ENCODE measurements at places on chromosomes 12 and 14.

DNA sequence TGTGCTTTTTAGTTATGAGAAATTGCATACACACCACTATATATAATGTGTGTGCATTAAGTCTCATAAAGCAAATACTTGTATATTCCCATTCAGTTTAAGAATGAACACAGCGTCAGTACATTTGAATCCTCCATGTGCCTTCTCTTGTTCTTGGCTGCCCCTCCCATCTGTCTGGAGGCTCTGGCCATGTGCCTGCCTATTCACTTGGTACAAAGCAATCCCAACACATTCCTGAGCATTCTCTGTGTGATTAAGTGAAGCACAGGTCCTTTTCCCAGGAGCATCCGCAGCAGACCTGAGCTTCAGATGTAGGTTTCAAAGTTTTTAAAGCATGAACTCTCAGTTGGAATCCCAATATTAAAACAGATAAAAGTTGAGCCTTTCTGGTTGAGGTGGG is 58.7 kb downstream of the POLR3B start:
- DNase-seq = no peak

GRCh38 chr12:92928421-92928961 is 604 bp downstream of the EEA1 start:
- no peak for DNase-seq

DNA sequence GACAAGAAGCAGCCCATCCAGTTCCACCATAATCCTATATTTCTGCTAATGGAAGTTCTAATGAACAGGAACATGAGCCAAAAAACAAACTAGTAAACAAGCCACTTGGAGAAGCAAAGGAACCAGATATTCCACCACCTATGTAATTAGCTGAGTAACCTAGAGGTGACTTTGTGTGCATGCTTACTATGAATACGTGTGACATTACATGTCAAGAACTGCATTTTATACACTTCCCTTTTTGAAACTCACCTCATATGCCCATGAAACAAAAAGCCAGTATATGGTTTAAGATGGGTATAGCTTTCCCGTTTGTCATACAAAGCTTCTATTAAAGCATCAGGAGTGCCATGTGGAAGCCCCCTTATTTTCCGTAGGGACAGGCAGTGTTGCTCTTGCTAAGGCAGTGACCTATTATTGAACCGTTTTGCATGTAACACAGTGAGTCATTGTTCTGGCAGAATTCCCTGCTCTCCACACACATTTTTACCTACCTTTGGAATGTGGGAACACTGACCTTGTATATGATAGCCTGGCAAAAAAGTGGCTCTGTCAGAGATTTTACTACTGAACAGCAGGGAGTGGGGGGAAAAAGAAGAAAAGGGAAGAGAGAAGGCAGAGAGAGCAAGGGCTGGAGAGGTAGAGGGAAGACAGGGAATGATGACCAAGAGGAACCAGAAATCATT is 34.8 kb upstream of the FRMD6 start:
- no peak for DNase-seq

GRCh38 chr12:125185740-125186470 is 120.7 kb downstream of the AACS start:
- peak; percentile 50 for DNase-seq

DNA sequence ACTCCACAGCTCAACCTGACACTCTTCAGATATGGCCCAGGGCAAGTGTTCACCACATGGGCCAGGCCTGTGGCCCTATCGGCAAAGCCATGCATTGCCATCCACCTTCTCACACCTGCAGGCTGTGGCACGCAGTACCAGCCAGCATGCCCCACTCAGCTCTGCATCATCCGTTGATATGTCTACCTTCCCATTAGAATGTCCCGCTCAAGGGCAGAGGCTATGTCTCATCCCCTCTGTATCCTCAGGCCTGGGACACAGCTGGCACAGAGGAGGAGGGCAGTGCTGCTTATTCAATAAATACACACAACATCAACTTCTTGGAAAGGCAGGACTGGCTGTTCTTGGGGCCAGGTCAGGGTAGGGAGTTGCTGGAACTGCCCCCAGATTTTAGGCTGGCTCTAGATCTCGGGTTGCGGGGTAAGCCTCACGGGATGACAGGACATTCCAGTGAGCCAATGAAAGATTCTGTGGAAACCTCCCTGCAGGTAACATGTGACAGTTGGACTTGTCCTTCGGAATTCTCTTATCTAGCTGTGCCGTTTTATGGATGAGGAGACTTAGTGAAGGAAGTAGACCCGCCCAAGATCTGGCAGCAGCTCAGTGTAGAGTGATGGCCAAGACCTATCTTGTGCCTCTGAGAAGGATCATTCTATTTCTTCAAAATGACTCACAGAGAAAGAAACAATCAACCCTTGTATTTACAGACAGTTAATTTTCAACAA is 25.6 kb downstream of the SYNE3 start:
- DNase-seq = no peak

GRCh38 chr12:123712780-123713319 is 697 bp downstream of the ATP6V0A2 start:
- DNase-seq = no peak

DNA sequence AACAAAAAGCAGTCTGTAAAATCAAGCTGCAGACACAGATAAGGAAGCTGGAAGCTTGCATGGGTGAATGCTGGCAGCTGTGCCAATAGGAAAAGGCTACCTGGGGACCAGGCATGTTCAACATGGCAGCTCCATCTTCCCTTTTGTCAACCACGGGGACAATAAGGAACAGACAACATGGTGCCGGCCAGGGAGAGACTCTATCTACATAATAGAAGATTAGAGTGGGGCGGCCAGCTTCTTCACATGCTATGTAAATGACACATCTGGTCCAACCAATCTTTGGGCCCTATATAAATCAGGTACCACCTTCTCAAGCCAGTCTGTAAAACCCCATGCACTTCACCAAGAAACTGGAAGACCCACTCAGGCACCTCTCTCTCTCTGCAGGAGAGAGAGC is 157.6 kb downstream of the SUDS3 start:
- no peak for DNase-seq

GRCh38 chr12:131766382-131767107 is 55.7 kb downstream of the SFSWAP start:
- no peak for DNase-seq

DNA sequence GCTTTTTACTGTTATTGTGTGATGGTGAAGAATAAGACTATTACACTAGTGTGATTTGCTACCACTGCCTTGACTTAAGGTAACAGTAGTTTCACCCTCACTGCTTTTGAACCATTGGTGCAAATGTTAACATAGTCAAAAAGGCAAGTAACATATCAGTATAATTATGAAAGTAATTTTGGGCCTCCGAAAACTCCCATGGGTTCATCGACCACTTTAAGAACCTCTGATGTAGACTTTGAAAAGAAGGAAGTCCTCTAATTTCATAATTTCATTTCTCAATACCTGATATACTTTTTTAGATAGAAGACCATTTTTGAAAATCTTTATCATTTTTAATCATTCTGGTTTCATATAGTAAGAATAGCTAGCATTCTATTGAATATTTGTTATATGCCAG is 57.7 kb downstream of the ETNK1 start:
- DNase-seq = no peak

GRCh38 chr14:88322504-88323085 is 474 bp downstream of the KCNK10 start:
- DNase-seq = no peak

DNA sequence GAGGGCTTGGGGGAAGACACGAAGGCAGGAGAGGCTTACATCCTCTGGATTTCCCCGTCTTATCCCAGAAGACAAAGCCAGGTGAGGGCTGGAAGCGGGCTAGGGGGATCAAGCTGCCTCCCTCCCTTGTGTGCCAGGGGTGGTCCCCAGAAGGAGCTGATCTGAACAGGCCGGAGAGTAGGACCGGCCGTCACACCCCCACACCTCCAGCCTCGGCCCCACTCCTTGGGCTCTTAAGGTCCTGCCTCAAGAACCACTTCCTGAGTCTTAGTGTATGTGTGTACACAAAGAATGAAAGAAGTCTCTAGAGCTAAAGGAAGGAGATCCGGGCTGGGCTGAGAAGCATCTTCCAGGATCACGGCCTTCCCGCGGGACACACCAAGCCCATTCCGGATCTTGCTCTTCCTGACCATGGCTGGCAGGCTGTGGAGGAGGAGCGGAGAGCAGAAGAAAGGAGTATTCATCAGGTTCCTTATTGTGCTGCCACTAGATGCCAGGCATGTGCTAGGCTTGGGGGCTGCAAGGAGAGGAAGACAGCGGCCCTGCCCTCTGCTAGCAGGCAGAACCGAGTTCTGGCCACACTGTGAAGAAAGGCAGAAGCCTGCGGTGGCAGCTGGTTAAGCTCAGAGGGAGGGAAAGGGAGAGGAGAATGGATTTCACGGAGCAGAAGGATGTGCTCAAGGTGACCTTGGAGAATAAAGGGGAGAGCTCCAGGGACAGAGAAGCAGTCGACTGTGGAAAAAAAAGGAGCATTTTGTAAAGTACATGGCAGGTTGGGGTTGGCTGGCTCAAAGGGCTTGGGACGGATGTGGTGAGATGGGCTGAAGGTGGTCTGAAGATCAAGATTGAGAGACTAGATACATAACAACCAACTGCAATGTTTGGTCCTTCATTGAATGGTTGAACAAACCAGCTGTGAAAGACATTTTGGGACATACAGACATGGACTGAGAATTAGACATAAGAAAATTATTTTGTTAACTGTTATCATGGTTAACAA is 1.3 kb upstream of the CD63 start:
- no peak for DNase-seq

- no peak for DNase-seq
Measured at GRCh38 chr14:50362764-50363713, 33.6 kb downstream of the CDKL1 start.

DNA sequence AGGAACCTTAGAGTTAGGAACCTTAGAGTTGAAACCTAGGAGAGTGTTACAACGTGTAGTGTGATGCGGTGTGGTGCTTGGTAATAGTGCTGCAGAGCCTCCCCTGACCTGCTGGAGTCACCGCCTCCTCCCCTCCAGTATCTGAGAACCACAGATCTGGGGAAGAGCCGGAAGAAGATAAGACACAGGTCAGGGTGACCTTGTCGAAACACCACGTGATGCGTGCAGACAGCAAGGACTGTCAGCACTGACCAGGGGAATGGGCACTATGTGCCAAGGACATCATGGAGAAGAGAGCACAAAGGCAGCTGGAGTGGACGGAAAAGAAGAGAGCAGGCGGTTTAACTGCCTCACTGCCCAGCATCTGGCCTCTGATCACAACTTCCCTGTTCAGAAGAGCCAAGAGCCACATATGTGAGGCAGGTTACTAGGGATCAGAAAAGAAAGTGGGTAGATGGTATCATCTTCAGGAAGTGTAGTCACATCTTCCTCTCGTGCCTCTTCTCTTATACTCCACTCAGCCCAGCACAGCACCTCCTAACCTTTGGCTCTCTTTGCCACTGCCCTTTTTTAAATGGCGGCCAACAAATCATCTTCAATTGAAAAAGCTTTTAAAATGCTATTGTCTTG is 93.7 kb downstream of the TESC start:
- no peak for DNase-seq

GRCh38 chr12:108689314-108690190 is 41.8 kb downstream of the CORO1C start:
- DNase-seq = no peak

- no peak for DNase-seq
Measured at GRCh38 chr12:111076611-111077451, 156.5 kb upstream of the MYL2 start.

DNA sequence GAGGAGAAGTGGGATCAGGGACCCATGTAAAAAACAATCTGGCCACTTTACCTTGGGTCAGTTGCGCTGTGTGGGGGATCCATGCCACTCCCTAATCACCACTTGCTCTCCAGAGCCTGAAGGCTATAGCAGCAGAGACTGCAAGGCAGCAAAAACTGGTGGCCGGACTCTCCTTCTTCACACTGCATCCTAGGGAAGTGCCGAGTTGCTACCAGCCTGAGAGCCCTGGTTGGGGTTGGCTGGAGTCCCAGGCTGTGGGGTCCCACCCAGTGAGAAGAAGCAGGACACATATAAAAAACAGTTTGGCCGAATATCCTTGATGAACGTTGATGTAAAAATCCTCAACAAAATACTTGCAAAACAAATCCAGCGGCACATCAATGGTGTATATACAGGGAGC is 341.2 kb downstream of the AEBP2 start:
- DNase-seq = no peak

DNA sequence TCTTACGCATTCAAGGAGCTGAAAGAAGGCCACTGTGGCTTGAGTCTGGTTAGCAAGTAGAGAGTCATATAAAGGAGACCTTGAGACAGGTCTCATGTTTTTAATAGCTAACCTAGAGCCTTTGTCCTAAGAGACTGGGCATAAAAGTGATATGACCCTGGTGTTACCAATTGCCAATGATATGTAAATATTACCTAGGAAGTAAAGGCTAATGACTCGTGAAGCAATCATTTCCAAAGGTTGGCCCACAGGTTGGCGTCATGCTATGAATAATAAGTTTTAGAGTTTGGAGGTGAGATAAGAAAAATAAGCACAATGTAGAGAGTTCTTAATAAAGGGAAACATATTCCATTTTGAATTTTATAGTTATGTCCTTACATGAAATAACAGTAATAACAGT is 116.6 kb upstream of the PLEKHA5 start:
- no peak for DNase-seq

DNA sequence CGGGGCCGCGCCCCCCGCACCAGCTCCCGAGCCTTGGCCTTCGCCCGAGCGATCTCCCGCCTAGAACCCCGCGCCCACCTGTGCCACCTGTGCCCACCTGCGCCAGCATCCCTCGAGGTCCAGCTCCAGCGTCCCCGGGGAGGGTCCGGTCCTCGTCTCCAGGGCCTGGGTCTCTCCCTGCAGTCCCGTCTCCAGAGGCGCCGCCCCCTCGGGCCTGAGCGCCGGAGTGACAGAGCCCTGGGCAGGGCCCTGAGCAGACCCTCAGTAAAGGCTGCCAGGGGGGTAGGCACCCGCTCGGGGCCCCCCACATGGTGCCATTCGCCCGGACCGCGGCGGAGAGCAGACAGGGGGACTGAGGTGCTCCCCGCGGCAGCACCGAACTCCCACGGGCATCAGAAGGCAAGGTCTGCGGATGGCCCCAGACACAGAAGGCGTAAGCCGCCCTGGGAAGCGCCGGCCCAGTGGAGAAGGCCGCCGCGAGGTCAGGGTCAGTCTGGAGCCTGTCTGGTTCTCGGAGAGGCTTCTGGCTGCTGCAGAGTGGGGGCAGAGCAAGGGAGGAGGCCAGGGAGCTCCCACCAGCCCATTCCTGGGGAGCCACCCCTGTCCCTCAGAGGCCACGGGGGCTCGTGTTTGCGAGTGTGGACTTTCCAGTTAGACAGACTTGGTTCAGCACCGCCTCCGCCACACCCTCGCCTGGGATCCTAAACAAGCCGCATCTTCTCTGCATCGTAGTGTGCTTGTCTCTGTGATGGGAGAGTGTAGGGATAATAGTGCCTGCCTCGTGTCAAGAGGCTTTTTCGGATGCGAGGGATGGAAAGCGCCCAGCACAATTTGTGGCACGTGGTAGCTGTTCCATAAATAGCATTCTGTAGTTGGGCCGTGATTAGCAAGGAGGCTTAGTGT is 1.1 kb upstream of the PPP1R13B start:
- DNase-seq = no peak
